ENCODE measurements at places on chromosomes 6 and 20. TPM values are rescaled to one million over a fixed set of nuclear protein-coding genes. Genes with fewer than 3 reads are reported as not detected.

DNA sequence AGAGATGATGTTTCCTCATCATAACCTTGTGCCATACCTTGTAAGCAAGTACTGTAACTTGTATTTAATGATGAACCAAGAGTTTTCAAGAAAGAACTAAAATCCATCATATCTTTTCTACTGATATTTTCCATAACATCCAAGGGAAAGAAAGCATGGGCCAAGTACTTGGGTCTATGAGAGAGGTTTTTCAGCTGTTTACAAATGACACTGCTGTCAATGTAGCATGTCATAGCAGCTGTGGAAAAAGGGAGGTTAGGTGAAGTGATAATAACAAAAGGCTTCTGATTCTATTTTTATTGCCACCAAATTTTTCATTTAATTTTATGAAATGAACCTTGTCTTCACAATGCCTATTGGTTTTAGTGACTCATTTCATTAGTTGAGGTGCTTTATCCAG, 482.3 kb downstream of the LMBRD1 start:
- DNase-seq = no peak

SLC25A27 gene
- total RNA-seq = 49.0 TPM

CNPY3 gene
- total RNA-seq = 44.9 TPM

SMLR1 gene
- total RNA-seq = not detected

MAPK13 gene
- total RNA-seq = 12.8 TPM

SNAP25 gene
- 2.5 TPM for total RNA-seq

Measured in sciatic nerve (tissue), 2 donors.